Myocyte (in vitro differentiated cells): ENCODE measurements at places on chromosomes 7 and 10. TPM values are rescaled to one million over a fixed set of nuclear protein-coding genes. Genes with fewer than 3 reads are reported as not detected.

PON1 gene
- not detected in 2 replicates for total RNA-seq

ASB10 gene
- total RNA-seq, result 0.99 TPM in 1 of 2 replicates, not detected in the other

C10orf105 gene
- total RNA-seq, result 0.03 TPM in 1 of 2 replicates, not detected in the other

TRIM73 gene
- 0.86 and 0.94 TPM in 2 replicates for total RNA-seq

CHST15 gene
- 26.9 and 30.0 TPM in 2 replicates for total RNA-seq

SRGN gene
- total RNA-seq, result 51.7 and 51.8 TPM in 2 replicates

UCMA gene
- total RNA-seq, result not detected in 2 replicates

SLC18A3 gene
- not detected in 2 replicates for total RNA-seq

PRKCQ gene
- total RNA-seq, result 0.47 and 2.6 TPM in 2 replicates

MNX1 gene
- 0.11 and 0.36 TPM in 2 replicates for total RNA-seq

TLX1 gene
- total RNA-seq, result not detected in 2 replicates

FOXI2 gene
- total RNA-seq, result not detected in 2 replicates

CALCR gene
- total RNA-seq, result not detected in 2 replicates

CPA2 gene
- not detected in 2 replicates for total RNA-seq

H2BK1 gene
- total RNA-seq, result not detected in 2 replicates

AKR1C8 gene
- total RNA-seq, result not detected in 2 replicates

DUSP5 gene
- total RNA-seq, result 6.4 and 10.0 TPM in 2 replicates

MGMT gene
- 18.7 and 20.9 TPM in 2 replicates for total RNA-seq

RPEL1 gene
- total RNA-seq, result 0.21 TPM in 1 of 2 replicates, not detected in the other

CLCN1 gene
- not detected in 2 replicates for total RNA-seq

PNLIPRP2 gene
- not detected in 2 replicates for total RNA-seq

CCDC172 gene
- total RNA-seq, result not detected in 2 replicates

NRCAM gene
- 43.2 and 60.4 TPM in 2 replicates for total RNA-seq

CNPY1 gene
- 0.68 and 2.2 TPM in 2 replicates for total RNA-seq

DOCK1 gene
- total RNA-seq, result 35.1 and 37.6 TPM in 2 replicates

SYT15 gene
- 0.03 TPM in 1 of 2 replicates, not detected in the other for total RNA-seq

ADIRF gene
- 0.57 and 1.3 TPM in 2 replicates for total RNA-seq

SSMEM1 gene
- not detected in 2 replicates for total RNA-seq

LCOR gene
- 15.6 and 16.8 TPM in 2 replicates for total RNA-seq

GTF2IRD2 gene
- 10.1 and 14.2 TPM in 2 replicates for total RNA-seq

DLX5 gene
- total RNA-seq, result not detected in 2 replicates

GPRIN2 gene
- total RNA-seq, result not detected in 2 replicates

PHKG1 gene
- 35.2 and 57.5 TPM in 2 replicates for total RNA-seq

RBP3 gene
- total RNA-seq, result not detected in 2 replicates

ANXA8 gene
- not detected in 2 replicates for total RNA-seq

PPP1R3A gene
- total RNA-seq, result 6.9 and 11.6 TPM in 2 replicates

MYPN gene
- 119 and 131 TPM in 2 replicates for total RNA-seq

SHH gene
- total RNA-seq, result 0.08 TPM in 1 of 2 replicates, not detected in the other

FKBP9 gene
- 195 and 200 TPM in 2 replicates for total RNA-seq

GALNT17 gene
- total RNA-seq, result 3.5 and 6.2 TPM in 2 replicates

ANLN gene
- 37.0 and 41.4 TPM in 2 replicates for total RNA-seq

KLF14 gene
- not detected in 2 replicates for total RNA-seq

GRID2IP gene
- total RNA-seq, result 0.27 TPM in 1 of 2 replicates, not detected in the other

CALY gene
- 0.16 TPM in 1 of 2 replicates, not detected in the other for total RNA-seq

HTRA1 gene
- 1,617 and 1,959 TPM in 2 replicates for total RNA-seq

LLCFC1 gene
- total RNA-seq, result not detected in 2 replicates

ZFYVE27 gene
- total RNA-seq, result 25.5 and 30.5 TPM in 2 replicates
